AG08395 (cell line): ENCODE measurements at places on chromosomes 4 and X.

DNA sequence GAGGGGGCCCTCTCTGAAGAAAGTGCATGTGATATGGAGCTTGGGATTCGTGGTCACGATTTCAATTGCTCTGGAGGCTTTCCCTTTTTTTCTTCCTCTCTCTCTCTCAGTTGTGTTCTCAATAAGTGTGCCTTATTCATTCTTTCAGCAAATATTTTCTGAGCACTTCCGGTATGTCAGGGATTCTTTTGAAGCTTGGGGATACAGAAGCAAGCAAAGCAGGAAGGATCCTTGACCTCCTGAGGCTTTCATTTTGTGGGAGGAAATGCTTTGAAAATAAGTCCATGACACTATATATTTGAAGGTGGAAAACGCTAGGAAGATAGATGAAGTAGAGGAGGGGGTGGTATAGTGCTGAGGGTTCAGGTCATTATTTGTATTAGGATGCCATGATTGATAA lies 12.6 kb upstream of the GABRE start:
- no peak for DNase-seq

- DNase-seq, result no peak
Observed at GRCh38 chr4:8312976-8313375, 43.4 kb downstream of the HTRA3 start.

GRCh38 chrX:107629540-107629909 lies 1.2 kb downstream of the PRPS1 start:
- DNase-seq, result peak; percentile 25

- DNase-seq, result no peak
Observed at GRCh38 chr4:81038636-81039350, 8.3 kb downstream of the BMP3 start.

DNA sequence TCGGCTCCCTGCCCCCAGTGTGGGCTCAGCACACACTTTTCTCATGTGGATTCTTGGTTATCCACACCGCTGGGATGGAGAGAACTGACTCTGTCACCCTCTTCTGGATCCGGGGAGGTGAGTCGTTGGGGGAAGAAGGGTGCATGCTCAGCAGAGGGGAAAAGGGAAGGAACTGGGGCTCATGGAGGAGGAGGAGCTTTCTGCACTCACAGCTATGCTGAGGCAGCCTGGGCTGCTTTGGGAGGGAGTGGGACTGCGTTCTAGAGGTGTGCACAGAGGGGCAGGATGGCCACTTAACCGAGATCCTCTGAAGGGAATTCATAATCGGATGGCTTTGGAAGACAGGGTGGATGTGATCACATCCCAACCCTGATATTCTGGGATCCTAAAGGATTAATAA lies 51.6 kb downstream of the RTL5 start:
- DNase-seq, result no peak

- DNase-seq, result no peak
Observed at GRCh38 chr4:77843628-77844027, 19.0 kb upstream of the MRPL1 start.

DNA sequence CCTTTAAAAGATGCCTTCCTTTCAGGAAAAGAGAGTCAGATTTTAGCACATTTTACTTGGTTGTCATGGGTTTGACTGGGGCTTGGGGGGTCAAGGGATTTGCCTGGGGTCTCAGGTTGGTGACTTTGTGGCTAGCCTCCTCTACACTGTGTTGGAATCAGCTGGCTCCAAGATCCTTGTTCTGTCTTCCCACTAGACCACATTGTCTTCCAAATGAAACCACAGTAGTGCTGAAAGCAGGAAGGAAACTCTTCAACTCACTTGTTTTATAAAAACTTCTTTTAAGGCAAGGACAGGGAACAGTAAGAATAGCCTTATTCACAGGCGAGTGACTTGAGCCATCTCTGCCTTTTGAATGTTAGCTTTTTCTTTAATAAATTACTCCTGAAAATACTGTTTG lies 37.0 kb upstream of the OTUD4 start:
- DNase-seq, result no peak

DNA sequence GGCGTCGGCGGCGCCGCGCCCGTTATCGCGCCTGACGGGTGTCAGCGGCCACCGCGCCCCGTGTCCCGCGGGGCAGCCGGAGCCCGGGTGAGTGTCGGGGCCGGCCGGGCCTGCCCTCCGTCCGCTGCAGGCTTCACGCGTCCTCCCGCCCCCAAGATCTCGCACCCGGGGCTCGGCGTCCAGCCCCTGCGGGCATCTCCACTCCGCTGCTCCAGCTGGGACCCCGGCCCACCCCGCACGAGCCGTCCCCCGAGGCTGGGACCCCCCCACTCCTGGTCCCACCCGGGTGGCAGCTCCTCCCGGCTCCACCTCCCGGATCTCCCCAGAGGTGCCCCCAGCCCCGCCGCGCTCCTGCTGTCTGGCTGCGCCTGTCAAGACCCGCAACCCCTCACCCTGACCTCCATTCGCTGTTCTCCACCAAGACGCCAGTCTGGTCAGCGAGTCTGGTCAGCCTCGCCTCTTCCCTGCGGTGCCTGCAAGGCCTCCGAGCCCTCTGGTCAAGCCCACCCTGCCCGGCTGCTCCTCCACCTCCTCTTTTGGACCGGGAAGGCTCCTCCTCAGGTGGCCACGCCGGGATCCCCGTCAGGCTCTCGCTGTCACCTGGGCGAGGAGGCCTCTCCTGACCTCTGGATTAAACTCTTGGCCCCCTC lies 66.0 kb upstream of the NKX1-1 start:
- DNase-seq, result no peak

DNA sequence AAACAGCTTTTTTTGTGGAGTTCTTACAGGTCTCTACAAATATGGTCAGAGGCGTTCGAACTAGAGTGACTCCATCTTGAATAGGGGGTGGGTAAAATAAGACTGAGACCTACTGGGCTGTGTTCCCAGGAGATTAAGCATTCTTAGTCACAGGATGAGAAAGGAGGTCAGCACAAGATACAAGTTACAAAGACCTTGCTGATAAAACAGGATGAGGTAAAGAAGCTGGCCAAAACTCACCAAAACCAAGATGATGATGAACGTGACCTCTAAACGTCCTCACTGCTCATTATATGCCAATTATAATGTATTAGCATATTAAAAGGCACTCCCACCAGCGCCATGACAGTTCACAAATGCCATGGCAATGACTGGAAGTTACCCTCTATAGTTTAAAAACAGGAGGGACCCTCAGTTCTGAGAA lies 42.8 kb upstream of the SPP1 start:
- no peak for DNase-seq

- no peak for DNase-seq
Observed at GRCh38 chr4:37830640-37831039, 4.2 kb downstream of the PGM2 start.

DNA sequence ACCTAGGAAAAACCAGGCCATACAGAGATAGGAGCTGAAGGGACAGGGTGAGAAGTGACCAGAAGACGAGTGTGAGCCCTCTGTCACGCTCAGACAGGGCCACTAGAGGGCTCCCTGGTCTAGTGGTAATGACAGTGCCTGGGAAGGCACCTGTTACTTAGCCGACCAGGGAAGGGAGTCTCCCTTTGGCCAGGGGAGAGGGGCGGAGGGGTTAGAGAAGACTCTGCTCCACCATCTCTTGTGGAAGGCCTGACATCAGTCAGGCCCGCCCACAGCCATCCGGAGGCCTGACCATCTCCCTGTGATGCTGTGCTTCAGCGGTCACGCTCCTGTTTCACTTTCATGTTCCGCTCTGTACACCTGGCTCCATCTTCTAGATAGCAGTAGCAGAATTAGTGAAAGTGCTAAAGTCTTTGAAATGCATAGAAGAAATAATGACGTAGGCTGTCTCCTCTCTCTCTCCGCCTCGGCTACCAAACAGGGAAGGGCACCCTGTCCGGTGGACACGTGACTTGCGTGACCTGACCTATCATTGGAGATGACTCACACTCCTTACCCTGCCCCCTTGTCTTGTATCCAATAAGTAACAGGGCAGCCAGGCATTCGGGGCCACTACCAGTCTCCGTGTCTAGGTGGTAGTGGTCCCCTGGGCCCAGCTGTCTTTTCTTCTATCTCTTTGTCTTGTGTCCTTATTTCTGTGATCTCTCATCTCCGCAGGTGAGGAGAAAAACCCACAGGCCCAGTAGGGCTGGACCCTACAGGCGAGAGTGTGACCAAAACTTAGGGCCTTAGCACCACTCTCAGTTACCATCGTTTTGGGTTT lies 26.7 kb downstream of the HTT-AS start:
- DNase-seq, result peak; percentile 36

- DNase-seq, result no peak
Observed at GRCh38 chrX:20825984-20826383, 548.2 kb upstream of the CNKSR2 start.

DNA sequence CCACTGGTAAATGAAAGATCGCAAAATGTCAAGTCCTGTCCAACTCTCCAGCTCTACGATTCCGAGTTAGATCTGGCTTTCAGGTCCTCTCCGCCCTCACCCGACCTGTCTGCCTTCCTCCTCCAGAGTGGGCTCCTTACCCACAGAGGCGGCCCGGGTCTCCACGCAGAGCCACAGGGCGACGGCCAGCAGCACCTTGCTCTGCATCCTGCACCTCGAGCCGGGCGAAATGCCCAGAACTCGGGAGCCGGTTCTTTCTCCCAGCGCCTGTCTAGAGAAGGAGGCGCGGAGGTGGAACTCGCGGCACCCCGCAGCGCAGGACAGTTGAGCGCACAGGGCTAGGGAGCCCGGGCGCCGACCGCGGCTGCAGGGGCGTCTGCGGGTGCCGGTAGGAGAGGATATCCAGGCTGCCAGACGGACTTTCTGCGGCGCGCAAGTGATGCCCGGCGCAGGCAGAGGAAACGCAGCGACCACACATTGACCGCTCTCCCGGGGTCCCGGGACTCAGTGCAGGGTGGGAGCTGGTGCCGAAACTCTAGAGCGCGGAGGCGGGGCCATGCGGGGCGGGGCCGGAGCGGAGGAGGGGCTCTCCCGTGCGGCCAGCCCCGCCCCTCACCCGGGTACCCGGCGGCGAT lies at the start of gene KDR:
TSS of gene KDR (minus strand) at position 509 of the 635 bp plus-strand sequence. CDS start at position 207, 302 bp downstream.
- DNase-seq, result peak; percentile 31

DNA sequence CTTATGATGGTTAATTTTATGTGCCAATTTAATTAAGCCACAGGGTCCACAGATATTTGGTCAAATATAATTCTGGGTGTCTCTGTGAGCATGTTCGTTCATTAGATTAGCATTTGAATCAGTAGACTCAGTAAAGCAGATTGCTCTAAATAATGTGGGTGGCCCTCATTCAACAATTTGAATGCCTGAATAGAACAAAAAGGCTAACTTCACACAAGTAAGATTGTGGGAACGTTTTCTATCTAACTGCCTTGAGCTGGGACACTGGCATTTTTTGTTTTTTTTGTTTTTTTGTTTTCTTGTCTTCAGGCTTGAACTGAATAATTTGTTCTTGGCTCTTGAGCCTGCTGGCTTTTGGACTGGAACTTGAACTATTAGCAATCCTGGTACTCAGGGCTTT lies 292.4 kb upstream of the SPANXN4 start:
- DNase-seq, result no peak

GRCh38 chrX:103480526-103480925 lies 38.8 kb downstream of the RAB40A start:
- DNase-seq, result no peak

DNA sequence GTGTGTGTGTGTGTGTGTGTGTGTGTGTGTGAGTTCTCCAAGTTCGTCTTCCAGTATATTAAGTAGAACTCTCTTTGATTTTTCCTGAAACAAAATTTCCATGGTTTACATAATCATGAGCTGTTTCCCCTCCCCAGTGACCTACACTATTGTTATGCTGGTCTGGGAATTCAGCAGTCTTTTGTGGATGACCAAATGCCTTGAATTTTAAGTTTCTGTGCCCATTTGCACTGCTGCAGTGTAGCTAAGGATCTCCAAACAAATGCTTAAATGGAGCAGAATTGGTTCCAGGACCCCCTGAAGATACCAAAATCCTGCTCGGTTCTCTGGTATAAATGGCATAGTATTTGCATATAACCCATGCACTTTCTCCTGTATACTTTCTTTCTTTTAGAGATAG lies 77.2 kb upstream of the SLC34A2 start:
- DNase-seq, result no peak

DNA sequence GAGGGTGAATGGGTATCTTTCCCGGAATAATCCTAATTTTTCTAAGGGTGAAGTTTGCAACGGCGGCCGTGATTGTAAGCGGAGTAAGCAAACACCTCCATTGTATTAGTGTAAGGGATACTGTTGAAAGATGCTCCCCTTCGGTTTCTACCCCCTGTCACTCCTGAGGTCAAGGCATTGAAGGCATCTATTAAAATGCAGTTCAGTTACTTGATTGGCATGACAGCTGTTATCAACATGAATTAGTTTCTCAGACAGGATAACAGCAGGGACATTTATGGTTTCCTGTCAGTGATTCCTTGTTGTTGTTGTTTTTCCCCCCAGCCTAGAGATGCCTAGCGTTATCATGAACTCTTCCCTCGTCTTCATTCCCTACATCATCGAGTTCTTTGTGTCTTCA lies 552 bp downstream of the SLC25A14 start:
- DNase-seq, result no peak

DNA sequence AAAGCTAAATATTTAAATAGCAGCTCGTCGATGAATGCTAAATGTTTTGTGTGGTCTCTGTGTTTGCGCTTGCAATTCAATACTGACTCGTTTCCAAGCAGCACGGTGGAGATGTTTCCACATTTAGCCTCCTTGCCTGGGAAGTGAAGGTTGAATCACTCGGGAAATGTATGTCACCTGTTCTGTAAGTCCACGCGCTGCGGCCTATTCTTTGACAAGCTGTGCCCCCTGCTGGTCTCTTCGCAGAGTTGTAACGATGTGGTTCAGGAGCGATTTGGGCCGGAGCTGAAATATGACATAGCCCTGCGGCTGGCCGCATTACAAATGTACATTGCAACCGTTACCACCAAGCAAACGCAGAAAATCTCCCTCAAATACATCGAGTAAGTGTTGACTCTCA lies 89.6 kb upstream of the PRPS2 start:
- peak; percentile 48 for DNase-seq

DNA sequence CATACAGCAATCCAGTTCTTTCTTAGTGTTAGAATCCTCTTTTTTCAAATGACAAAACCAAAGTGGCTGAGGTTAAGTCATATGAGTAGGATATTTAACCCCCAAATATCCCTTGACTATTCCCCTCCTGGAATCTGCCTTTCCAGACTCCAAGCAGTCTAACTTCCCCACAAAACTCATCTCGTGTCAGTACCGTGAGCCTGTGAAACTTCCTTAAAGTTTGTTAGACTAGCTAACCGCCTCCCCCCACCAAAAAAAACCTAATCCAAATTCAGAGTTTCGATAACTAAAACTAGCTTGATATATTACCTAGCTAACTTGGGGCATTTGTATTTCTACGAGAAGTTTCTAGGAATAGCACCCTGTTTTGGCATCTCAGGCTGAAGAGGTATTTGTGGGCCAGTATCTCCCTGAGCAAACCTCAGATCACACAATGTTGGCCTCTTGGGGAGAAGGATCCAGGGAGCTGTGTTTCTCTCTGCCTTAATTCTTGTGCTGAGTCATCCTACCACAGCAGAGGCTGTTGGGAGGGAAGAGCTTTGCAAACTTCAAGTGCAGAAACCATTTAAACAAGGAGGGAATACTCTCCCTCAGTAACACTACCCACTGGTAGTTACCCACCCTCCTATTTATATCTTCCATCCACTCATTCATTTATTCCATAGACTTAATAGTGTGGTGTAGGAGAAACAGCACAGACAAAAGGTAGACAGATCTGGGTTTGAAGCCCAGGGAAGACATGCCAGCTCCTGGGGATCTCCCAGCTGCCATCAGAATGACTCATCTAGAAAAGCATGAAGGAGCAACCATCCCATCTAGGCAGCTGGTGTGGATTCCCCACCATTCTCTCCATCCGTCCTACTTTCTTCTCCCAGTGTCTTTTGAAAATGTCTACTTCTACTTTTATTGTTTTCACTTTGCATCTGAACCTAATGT lies 39.3 kb upstream of the TXK start:
- peak; percentile 32 for DNase-seq

GRCh38 chrX:153411255-153411987 lies at the start of gene ZFP92:
TSS of gene ZFP92 (plus strand) at chrX:153411472. CDS start at chrX:153418323, 6,851 bp downstream.
- peak; percentile 37 for DNase-seq

GRCh38 chr4:102606846-102607450 lies 105.8 kb downstream of the NFKB1 start:
- DNase-seq, result no peak
